ENCODE measurements at places on chromosomes 1 and 21.
A peak's percentile ranks its signal among the peaks of the same experiment; 100 is the strongest.

DNA sequence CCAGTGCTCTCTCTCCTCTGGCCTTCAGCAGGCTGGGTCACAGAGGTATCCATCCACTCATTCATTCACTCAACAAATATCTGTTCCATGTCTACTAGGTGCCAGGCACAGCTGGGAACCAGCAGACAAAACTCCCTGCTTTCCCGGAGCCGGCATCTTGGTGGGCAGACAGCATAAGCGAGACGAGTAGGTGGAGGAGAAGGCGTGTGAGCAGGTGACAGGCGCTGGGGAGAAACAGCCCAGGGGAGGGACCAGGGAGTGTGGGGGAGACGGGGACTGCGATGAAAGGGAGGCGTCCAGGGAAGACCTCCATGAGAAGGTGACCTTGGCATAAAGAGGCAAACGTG is 11.0 kb upstream of the KCNAB2 start:
- no peak for DNase-seq

GRCh38 chr1:57157818-57158603 is 192.2 kb upstream of the C8B start:
- DNase-seq, result no peak

DNA sequence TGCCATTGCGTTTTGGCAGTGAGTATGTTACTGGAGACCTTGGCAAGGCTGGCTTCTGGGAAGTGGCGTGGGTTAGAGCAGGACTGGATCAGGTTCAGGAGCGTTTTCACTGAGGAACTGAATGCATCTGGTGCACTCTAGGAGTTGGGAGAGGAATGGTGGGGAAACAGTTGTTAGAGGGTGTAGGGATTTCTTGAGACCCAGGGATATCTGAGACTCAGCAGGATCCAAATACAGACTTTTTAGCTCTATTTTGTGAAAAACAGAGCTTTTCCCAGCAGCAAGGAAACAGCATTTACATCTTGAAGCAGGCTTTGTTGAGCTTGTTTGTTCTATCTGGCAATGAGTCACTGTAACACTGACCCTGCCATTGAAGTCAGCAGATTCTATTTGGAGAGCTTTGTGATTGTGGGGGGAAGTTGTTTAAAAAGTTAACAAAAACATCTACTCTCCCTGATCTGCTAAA is 56.9 kb upstream of the NRIP1 start:
- no peak for DNase-seq

- peak; percentile 97 for DNase-seq
Measured at GRCh38 chr1:59238333-59238934, 58.5 kb upstream of the FGGY start.

DNA sequence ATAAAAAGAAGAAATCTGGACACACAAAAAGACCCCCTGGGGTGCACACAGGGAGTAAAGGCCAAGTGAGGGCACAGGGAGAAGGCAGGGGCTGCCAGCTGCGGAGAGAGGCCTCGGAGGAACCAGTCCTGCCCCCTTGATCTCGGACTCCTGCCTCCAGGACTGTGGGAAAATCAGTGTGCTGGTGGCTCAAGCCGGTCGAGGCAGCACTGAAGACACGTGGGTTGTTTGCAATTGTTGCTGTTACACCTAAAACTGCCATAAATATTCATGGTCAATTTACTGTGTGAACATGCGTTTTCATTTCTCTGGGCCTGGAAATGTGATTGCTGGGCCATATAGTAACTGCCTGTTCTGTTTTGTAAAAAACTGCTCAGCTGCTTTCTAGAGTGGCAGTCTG is 18.5 kb downstream of the IBA57 start:
- no peak for DNase-seq

GRCh38 chr1:16181887-16182719 is 26.2 kb upstream of the EPHA2 start:
- DNase-seq, result no peak

- no peak for DNase-seq
Measured at GRCh38 chr1:234559152-234559901, 50.7 kb downstream of the IRF2BP2 start.

GRCh38 chr1:71660411-71660810 is 579.6 kb upstream of the ZRANB2 start:
- no peak for DNase-seq

GRCh38 chr1:86156566-86157455 is at the start of gene COL24A1:
TSS of gene COL24A1 (minus strand) at chr1:86156772. CDS start at chr1:86156396, 376 bp downstream.
- DNase-seq, result no peak

DNA sequence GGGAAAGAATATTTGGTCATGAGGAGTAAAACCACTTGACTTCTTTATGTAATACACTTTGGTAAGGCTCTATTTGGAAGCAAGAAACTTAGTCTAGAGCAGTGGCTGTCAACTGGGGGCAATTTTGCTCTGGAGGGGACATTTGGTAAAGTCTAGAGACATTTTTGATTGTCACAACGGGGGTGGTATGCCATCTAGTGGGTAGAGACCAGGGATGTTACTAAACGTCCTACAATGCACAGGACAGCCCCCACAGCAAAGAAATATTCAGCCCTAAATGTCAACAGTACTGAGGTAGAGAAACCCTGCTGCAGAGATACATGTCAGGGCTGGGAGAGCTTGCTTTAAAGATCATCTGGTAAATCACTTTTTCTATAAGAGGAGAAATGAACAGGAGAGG is 13.5 kb downstream of the FUCA1 start:
- no peak for DNase-seq

DNA sequence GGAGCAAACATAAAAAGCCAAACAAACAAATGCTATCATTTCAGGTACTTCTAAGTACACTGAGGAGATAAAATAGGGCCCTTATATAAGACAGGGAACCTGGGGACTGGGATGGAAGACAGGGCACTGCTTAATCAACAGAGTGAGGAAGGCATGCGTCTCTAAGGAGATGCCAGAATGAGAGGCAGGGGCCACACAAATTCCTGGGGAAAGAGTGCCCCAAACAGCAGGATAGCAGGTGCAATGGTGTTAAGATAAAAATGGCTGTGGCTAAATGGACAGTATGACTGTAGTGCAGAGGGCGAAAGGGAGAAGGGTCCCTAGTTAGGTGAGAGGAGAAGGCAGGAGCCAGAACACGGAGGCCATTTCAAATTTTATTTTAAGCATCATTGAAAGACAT is 113.9 kb downstream of the ZBTB18 start:
- no peak for DNase-seq
